ENCODE measurements at places on chromosomes 7 and 10.

GRCh38 chr10:128542659-128543058 is 416.4 kb upstream of the MKI67 start:
- DNase-seq, result no peak

DNA sequence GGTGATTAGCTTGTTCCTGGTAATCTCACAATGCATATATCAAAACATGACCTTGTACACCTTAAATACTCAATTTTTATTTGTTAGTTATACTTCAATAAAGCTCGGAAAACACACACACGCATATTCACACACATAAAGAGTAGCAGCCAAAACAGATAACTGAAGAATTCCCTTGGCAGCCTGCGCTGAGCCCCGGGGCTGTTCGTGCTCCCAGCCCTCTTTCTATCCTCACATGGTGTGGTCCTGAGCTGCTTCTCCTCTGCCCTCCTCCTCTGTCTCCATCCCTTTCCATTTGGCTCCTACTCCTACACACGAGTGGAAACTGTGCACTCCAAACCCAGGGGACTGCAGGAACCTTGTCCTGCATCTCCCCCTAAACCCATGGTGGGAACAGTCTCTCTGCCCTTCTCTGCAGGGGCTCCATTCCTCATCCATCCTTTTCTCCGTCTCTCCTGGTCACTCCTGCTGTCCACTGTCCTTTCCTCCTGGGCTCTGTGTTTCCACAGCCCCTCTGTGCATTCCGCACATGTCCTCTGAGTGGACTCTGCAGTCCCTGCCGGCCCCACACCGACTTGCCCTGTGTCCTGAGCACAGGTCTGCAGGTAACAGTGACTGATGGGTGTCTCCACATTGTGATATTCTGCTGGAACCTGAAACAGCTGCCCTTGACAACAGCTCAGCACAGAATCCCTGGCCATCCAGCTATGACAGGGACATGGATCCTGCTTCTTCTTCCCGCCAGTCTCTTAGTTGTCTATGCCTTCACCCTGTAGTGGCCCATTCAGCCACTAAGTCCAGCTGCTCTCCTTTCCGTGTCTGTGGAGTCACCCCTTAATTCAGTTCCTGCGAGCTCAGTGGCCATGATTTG is 216.8 kb upstream of the ZNF32 start:
- no peak for DNase-seq

DNA sequence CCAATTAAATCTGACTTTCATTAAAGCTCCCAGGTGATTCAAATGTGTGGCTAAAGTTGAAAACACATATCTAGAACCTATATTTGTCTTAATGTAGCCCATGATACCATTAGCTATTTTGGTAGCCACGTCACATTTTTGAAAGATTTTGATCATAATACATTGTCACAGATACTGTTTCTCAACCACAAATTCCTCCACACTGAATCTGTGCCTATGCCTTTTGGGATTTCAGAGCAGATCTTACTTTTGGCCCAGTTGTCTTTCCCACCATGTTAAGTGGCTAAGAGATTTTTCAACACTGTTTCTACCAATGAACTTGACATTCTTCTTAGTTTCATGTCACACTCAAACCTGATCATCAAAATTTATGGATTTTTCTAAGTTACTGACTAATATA is 47.4 kb downstream of the CH25H start:
- no peak for DNase-seq

DNA sequence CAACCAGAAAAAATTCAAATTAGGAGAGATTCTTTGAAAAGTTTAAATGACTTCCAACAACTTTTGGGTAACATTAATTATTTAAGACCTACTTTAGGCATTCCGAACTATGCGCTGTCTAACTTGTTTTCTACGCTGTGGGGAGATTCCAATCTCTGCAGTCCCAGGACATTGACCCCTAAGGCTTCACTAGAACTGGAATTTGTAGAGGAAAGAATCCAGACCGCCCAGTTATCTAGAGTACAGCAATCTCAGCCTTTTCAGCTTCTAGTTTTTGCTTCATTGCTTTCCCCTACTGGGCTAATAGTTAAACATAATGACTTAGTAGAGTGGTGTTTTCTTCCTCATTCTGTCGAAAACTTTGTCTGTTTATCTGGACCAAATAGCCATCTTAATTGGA is 14.9 kb upstream of the DDC start:
- DNase-seq, result no peak

DNA sequence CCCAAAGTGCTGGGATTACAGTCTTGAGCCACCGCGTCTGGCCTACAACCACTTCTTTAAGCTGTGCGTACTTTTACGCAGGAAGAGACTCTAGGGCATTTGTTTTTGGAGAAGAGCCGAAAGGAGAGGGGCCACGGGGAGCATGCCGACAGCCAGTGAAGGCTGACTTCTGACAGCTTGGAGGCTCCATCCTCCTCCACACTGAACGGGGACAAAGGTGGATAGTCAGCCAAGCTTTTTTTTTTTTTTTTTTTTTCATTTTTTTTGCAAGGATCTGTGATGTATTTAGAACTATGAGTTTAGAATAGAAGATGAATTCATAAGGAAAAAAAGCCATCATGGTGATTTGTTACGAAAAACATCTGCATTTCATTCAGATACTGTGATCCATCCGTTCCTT is 221.7 kb downstream of the ARHGAP21 start:
- no peak for DNase-seq

DNA sequence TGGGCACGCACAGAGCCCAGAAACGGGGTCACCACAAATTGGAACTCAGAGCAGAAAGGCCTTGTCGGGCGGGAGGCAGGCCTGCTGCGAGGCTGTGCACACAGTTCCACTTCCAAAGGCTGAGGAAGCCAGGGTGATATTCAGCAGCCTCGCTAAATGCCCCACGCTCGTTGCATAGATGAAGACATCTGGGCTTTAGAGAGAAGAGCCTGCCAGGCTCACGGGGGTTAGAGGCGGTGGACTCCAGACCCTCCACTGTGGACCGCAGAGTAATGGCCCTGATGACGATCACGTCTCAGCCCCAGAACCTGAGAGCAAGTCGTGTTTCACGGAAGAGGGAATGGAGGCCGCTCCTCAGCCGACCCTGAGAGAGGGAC is 104.2 kb downstream of the DNAJB6 start:
- DNase-seq, result no peak

DNA sequence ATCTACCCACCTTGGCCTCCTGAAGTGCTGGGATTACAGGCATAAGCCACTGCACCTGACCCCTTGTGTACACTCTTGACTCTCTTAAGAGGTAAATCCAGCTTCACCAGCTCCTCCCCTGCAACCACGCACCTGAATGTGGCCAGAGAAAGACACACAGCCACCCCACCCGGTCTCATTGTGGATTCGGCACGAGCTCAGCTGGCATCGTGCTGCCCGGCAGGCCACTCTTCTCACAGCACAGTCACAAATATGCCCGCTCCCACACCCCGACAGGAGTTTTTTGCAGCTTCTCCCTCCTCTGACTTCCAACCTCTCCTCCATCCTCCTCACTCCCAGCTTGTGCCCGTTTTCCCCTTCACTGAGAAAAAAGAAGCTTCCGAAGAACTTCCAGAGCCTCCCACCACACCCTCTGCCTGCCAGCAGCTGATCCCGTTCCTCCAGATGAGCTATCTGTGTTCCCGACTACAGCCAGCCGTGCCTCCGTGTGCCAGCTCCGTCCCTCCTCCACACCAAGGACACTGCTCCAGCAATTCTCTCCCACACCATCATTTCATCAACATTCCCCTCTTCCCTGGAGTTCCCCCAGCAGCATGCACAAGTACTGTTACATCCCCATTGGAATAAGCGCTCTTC is 8.0 kb upstream of the SMARCD3 start:
- no peak for DNase-seq

- no peak for DNase-seq
Observed at GRCh38 chr7:27944643-27945042, 204.7 kb downstream of the TAX1BP1 start.

- DNase-seq, result no peak
Observed at GRCh38 chr7:111409714-111410422, 152.4 kb downstream of the IMMP2L start.

DNA sequence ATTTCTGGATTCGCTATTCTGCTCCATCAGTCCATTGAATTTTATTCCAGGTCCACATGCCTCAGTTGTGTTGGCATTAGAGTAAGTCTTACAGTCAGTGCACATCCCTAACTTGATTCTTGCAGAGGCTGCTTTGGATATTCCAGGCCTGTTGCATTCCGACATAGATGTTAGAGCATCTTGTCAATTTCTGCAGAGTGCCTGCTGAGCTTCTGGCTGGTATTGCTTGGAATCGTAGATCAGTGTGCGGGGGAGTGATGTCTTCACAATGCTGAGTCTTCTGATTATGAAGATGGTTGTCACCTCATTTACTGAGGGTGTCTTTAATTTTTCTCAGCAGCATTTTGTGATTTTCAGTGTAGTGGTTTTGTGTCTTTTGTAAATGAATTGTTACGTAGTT is 45.2 kb downstream of the INPP5A start:
- no peak for DNase-seq

Data from left renal pelvis (tissue), 4 donors.